ENCODE measurements at places on chromosomes 2 and 18.

- DNase-seq = peak; percentile 21
These were observed 36.1 kb upstream of the MRPL33 start for GRCh38 chr2:27735263-27735904.

DNA sequence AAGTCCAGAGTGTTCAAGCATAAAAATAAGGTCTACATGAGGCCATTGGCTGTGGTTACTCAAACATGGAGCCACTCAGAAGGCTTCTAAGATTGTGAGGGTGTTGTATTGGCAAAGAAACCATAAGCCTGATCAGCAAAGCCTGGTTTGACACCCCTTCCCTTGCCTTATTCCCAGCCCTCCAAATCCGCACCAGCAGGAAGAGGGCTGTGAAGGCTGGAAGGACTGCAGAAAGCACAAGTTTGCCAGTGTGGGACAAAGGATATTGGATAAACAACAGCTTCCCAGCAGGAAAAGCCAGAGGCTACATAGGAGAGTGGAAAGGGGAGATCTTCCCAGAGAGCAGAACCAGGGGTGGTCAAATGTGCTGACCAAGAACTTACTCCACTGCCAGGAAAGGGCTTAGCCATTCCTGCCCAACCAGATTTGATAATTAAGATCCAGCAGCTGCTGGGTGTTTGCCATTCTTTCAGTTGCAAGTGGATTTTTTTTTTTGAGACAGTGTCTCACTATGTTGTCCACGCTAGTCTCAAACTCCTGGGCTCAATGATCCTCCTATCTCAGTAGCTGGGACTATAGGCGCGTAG lies 1.5 kb upstream of the PRKAG3 start:
- no peak for DNase-seq

- no peak for DNase-seq
These were observed 13.2 kb downstream of the SLC66A3 start for GRCh38 chr2:11168488-11168887.

DNA sequence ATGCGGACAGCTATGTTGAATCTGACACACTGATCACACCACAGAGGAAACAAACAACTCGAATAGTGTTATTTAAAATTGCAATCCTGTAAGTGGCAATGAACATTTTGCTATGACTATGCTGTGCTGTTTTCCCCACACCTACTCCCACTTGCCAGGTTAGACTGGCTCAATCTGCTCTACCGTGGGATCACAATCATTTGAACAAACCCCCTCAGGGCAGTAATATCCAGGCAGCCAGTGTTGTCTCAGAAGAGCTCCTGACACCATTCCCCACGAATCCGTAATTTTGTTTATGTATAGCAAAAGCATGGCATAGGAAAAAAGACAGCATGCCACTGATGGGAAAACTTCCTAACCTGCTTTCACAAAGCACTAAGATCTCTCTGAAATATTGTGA lies 284.3 kb downstream of the ERBB4 start:
- DNase-seq = no peak

DNA sequence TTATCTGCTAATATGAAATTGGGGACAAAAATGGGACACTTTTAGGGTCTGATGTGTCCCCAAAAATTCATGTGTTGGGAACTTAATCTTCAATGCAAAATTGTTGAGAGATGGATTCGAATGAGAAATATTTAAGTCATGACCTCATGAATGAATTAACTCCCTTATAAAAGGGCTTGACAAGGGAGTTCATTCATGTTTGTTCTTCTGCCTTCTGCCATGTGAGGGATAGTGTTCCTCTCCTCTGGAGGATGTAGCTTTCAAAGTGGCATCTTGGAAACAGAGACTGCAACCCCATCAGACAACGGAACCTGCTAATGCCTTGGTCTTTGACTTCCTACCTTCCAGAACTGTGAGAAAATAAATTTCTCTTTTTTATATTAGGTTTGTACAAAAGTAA lies 89.2 kb upstream of the LINC00305 start:
- no peak for DNase-seq

GRCh38 chr2:53173698-53174455 lies 593.7 kb upstream of the CHAC2 start:
- DNase-seq = no peak

DNA sequence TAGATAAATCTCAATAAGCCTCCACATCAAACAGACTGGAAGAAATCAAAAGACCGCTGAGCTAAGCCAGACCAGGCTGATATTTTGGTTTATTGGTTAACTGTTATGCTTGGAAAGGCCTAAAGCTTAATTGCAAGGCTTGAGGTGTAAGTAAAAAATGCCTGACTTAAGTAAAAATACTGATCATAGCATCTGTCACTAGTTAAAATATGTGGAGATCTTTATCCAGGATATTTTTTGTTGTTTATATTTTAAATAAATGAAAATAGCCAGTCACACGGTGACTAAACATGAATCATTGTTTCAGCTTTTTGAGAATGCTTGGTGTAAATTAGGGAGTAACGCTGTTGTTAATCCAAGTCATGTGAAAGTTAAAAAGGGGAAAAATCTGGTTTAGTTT lies 127.9 kb downstream of the THADA start:
- no peak for DNase-seq

GRCh38 chr2:47323009-47323821 lies 79.7 kb upstream of the MSH2 start:
- DNase-seq = peak; percentile 37

GRCh38 chr2:222912117-222912516 lies 51.3 kb downstream of the ACSL3 start:
- no peak for DNase-seq

GRCh38 chr2:120694034-120694433 lies 41.6 kb upstream of the GLI2 start:
- no peak for DNase-seq

DNA sequence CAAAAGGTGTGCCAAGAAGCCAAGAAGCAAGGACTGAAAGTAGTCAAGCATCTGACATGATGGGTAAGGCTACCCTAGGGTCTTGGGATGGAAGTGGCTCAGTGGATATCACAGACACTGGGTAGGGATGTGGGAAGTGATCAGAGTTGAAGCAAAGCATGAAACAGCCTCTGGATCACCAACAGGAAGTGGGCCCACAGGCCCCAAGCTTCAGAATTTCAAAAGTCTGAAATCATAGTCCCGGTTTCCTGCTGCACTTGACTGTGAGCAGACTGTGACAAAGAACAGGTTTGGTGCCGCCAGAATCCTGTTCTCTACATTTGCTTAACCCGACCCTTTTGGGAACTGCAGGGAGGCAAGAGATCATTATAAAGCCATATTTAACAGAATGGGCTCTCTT lies 57.4 kb downstream of the SP100 start:
- no peak for DNase-seq

DNA sequence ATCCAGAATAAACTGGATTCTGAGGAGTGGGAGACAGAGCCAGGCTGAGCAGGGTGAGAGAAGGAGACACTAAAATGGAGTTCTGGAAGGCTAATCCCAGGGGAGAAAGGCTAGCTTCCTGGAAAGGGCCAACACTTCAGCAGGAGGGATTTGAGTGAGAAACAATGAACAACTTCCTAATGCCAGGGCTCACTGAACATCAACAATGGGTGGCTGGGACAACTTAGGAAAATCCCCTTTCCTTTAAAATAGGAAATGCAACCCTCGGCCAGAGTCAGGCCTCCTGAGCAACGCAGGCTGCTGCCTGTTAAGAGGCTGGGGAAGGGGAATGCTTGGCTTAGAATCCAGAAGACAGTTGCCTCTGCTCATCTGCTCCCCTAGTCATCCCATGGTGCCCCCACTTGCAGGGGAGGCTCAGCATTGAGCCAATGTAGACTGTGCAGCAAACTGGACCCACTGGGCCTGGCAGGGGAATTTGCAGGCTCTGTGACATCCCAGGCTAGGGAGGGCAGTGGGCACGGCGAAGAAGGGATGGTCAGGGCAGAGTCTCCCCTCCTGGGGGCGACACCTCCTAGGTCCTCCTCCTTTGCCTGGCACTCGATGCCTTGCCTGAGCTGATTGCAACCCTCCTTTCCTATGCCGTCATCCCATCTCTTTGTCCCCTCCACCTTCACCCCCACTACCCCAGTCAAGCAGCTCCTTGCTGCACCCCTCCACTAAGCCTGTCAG lies 182.5 kb downstream of the TNS1 start:
- DNase-seq = no peak

DNA sequence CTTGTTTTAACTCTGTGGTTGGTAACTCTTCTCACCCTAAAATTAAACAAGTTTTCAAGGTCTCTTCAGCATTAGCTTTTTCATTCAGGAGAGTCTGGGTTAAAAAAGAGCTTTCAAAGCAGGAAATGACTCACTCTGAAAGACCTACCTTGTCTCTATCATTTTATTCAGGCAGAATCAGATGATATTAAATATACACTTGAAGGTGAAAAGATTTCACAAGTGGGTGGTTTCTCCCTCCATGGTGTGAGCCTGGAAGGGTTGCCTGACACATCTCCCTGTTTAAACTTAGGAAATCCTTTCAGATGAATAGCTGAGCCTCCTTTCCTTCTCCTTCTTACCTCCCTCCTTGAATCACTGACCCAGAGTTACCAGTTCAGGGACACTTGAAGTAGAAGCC lies 1402.0 kb upstream of the PIK3C3 start:
- DNase-seq = no peak

- no peak for DNase-seq
These were observed 171.1 kb upstream of the RBMS1 start for GRCh38 chr2:160664603-160665140.

GRCh38 chr2:137229834-137230233 lies 464.5 kb downstream of the THSD7B start:
- DNase-seq = no peak

GRCh38 chr2:96815326-96816126 lies 542 bp upstream of the CNNM3 start:
- DNase-seq = no peak

GRCh38 chr18:32548688-32549087 lies 78.0 kb upstream of the GAREM1 start:
- peak; percentile 60 for DNase-seq

- no peak for DNase-seq
These were observed 114.5 kb upstream of the ALPP start for GRCh38 chr2:232264081-232264480.

- no peak for DNase-seq
These were observed 225.4 kb upstream of the FBXO11 start for GRCh38 chr2:48131539-48132270.

DNA sequence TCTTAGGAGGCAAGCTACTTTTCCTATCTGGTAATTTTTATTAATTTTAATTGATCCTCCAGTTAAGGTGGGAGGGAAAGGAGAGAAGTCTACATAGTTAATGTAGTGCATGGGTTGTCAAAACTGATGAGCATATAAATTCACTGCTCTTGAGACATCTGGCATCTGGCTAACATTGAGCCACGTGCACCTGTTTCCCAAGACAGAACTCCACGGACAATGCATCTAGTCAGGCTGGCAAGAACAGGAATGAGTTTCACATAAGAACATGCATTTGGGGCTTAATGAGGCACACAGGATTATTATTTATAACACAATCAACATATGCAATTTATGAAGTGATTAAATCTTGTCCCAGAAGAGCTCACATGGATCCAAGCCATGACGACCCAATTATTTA lies 16.2 kb upstream of the RAB1A start:
- no peak for DNase-seq

- no peak for DNase-seq
These were observed 152.5 kb downstream of the CYP26B1 start for GRCh38 chr2:71995067-71995665.

DNA sequence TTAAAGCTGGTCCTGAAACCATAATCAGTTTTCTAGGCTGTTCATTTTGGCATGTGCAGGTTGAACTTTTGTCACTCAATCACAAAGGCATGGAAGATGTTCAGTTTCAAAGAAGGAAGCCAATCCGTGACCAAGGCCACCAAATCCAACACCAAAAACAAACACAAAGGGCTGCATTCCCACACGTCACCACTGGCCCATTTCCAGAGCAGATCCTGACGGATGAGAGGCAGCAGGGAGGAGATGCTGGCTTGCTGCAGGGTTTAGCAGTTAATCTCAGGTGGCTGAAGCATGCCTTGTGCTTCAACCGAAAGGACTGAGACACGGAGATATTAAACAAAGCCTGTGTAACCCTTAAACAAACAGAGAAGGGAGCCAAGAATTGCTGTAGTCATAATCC lies 191.9 kb upstream of the CTAGE1 start:
- no peak for DNase-seq

GRCh38 chr2:201144101-201145051 lies 28.4 kb downstream of the CFLAR start:
- no peak for DNase-seq

DNA sequence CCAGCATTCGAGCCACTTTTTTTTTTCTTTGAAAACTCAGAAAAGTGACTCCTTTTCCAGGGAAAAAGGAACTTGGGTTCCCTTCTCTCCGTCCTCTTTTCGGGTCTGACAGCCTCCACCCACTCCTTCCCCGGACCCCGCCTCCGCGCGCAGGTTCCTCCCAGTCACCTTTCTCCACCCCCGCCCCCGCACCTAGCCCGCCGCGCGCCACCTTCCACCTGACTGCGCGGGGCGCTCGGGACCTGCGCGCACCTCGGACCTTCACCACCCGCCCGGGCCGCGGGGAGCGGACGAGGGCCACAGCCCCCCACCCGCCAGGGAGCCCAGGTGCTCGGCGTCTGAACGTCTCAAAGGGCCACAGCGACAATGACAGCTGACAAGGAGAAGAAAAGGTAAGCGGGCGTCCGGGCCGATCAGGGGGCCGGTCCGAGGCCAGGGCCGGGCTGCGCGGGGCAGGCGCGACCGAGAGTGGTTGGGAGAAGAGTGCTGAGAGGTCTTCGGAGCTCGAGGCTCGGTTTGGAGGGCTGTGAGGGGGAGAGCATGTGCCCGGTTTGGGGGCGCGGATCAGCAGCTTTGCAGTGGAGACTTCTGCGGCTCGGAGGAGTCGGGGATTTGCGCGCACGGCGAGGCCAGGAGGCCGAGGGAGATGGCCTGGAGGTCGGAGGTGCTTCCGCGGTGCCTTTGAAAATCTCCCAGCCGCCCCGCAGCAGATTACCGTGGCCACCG lies 502 bp downstream of the EPAS1 start:
- DNase-seq = peak; percentile 53

DNA sequence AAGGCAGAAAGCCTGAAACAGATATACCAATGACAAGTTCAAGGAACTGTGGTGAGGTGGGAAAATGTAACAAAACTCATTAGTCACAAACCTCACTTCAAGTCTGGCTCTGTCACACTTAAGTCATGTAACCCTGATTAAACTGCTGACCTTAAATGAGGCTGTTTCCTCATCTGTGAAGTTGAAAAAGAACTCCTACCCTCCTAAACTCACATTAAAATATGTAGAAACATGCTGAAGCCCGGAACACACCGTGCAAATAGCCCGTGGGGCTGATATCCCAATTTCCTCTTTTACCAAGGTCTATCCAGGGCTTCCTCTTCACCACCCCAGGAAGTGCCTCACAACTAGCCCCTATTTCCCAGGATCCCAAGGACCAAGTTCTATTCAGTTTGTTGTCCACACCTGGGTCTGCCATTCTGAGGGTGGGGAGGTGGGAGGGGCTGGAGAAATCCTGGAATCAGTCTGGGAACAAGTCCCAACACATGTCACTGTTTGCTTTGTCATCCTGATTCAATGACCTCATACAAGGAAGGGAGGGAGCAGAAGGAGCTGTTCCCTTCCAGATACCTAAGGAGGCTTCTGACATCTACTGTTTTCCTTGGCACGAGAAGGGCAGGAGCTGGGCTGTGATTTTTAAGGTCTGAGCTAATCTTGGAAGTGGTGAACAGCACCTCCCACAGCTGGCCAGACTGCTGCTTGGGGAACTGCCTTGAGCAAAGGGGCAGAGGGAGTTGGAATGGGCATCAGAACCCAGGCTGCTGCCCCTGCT lies 42.3 kb downstream of the SLC4A1AP start:
- DNase-seq = no peak

Data from NCI-H510A (cell line).